ENCODE measurements at places on chromosomes 16 and 17.

DNA sequence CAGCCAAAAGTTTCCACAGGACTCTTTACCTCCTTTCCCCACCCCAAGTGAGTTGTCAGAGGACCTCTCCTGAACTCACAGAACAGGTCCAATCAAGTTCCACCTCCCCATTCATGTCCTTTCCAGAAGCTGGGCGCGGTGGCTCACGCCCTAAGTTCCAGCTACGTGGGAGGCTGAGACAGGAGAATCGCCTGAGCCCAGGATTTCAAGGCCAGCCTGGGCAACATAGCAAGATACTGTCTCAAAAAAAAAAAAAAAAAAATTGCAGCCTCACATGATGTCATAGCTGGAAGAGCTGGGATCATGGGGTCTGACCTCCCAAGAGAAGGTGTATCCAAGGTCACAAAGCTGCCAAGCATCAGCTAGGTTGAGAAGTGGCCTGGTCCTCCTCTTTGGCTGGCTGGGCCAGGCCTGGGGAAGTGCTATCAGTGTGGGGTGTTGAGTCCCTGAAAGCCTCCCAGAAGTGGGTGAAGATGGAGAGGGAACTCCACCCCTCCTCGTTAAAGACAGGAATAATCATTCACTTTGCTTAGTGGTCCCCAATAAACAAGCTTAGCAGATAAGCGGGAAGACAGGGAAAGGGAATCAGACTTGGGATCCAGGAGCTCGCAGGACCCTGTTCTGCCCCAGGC lies 5.5 kb upstream of the MNT start:
- DNase-seq: no peak

DNA sequence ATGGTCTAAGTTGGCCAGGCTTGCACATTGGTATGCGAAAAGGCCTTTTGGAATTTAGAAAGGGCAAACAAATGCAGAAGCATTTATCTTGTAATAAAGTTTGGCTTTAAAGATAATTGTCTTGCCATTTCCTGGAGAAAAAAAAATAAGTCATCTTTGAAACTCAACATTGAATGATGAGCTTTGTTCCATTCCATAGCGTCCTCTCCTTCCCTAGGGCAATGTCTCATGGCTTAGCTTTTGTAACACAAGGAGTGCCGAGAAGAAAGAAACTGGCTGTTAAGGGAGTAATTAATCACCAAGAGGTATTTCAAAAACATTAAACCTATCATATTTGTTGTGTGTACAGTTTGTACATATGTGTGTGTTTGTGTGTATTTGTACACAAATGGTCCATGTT lies 372.3 kb downstream of the NPIPA8 start:
- no peak for DNase-seq

GRCh38 chr17:18257268-18257981 lies 1.1 kb downstream of the FLII start:
- no peak for DNase-seq

GRCh38 chr17:17382971-17383370 lies 79.8 kb downstream of the NT5M start:
- DNase-seq: no peak

- no peak for DNase-seq
Measured at GRCh38 chr17:633133-633532, 81.5 kb downstream of the VPS53 start.

- no peak for DNase-seq
Measured at GRCh38 chr17:43400943-43401717, 2.3 kb downstream of the ARL4D start.

DNA sequence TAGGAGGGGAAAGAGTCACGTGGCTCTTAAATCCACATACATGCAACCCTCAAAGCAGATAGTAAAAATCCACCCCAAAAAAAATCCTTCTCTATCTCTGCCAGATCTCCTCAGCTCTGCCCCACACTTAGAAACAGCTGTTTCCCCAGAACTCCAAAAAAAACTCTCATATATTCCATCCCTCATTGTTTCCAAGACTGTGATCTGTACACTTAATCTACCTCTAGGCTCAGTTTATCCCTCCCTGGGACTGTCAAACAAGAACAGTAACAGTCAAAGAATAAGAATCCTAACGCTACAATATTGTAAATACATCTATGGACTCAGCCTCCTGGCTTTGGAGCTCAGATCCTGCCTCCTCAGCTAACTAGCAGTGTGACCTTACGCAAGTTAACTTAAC lies 11.6 kb downstream of the CUEDC1 start:
- DNase-seq: no peak

DNA sequence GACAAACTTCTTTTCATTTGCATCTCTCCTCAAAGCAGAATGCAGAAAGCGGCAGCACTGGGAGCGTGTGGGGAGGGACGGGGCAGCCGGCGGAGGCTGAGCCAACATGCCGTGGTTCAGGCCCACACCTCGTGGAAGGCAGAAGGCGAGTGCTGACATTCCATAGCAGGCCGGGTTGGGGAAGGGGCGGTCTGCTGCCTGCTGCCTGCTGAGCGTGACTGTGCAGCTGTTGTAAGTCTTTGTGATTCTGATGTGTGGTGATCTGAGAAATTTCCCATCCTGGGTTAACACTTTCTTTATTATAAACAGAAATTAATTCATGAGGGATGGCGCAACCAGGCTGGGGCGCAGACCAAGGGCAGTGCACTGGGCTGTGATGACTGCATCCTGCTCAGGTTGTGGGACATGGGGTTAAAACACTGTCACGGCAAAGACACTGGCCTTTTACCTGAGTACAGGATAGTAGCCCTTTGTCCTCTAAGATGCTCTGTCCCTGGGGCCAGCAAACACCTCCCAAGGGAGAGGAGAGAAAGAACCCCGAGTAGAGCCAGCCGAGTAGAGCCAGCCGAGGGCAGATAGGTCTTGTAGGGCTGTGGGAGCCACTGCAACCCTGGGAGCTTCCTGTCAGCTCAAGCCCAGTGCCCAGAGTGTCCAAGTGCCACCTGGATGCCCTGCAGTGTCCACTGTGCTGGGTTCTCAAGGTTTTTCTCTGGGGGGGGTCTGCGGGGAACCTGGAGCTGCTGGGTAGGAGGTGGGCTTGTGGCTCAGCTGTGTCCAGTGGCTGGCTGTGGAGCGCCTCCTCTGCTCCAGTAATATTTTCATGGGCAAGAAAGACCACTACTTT lies 8.8 kb upstream of the DNASE1 start:
- no peak for DNase-seq

- DNase-seq: no peak
Measured at GRCh38 chr17:42251115-42251514, 25.1 kb downstream of the STAT5B start.

- DNase-seq: no peak
Measured at GRCh38 chr17:181245-182049, at the start of gene DOC2B. TSS of gene DOC2B (minus strand) at chr17:181650. CDS start at chr17:181479, 171 bp downstream.

GRCh38 chr17:43033948-43034881 lies 9.2 kb downstream of the RND2 start:
- no peak for DNase-seq

DNA sequence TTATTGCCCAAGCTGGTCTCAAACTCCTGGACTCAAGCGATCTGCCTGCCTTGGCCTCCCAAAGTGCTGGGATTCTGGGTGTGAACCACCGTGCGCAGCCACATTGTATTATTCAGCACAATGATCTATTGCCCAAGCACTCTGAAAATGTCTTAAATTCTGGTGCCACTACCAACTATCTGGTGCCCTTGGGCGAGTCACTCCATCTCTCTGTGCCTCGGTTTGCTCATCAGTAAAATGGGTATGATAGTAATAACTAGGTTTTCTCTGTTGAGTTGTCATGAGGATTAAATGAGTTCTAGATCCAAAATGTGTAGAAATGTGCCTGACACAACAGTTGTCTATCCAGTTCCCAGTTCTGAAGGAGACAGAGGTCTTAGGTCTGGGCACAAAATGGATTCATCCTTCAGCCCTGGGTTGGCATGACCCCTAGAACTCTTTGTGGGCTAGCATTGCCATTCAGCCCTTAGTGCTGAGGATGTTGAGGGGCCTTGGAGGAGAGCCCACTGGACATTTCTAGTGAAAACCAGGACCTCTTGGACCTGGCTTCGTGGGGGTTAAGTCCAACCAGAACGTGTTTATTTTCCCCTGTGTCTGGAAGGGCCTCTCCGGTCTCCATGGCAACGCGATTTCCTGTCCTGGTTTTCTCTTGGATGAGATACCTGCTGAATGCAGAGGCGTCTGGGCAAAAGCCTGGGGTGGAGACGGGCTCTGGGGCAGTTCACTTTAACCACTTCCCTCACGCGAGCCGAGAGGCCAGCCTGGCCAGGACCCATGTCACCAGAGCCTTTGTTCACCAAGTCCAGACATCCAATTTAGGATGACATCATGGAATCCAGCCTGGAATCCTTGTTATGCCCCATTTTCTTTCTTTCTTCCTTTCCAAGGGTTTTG lies 43.7 kb upstream of the TNRC6A start:
- DNase-seq: no peak

- DNase-seq: no peak
Measured at GRCh38 chr16:25855818-25856217, 164.1 kb downstream of the HS3ST4 start.

- no peak for DNase-seq
Measured at GRCh38 chr17:66727634-66728570, 107.0 kb upstream of the CACNG5 start.

GRCh38 chr17:45784741-45785479 lies 790 bp downstream of the CRHR1 start:
- DNase-seq: no peak

DNA sequence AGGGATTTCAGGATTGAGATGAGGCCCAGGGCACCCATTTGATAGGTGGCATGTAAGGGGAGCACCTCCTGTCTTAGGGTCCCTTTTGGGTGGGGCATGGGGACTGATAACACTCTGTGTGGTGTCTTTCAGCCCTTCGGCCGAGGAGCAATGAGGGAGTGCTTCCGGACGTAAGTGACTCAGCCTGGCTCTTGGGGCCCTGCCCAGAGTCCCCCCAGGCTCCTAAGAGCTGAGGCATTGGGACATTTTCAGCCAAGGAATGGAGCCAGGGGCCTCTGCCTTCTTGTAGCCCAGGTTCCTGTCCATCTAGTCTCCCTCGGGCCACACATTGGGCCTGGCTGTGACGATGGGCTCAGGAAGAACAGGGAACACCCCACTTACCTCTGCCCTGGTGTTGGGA lies 44.4 kb downstream of the EEF2K start:
- no peak for DNase-seq

- DNase-seq: no peak
Measured at GRCh38 chr17:42386777-42387657, 1.2 kb downstream of the STAT3 start.

DNA sequence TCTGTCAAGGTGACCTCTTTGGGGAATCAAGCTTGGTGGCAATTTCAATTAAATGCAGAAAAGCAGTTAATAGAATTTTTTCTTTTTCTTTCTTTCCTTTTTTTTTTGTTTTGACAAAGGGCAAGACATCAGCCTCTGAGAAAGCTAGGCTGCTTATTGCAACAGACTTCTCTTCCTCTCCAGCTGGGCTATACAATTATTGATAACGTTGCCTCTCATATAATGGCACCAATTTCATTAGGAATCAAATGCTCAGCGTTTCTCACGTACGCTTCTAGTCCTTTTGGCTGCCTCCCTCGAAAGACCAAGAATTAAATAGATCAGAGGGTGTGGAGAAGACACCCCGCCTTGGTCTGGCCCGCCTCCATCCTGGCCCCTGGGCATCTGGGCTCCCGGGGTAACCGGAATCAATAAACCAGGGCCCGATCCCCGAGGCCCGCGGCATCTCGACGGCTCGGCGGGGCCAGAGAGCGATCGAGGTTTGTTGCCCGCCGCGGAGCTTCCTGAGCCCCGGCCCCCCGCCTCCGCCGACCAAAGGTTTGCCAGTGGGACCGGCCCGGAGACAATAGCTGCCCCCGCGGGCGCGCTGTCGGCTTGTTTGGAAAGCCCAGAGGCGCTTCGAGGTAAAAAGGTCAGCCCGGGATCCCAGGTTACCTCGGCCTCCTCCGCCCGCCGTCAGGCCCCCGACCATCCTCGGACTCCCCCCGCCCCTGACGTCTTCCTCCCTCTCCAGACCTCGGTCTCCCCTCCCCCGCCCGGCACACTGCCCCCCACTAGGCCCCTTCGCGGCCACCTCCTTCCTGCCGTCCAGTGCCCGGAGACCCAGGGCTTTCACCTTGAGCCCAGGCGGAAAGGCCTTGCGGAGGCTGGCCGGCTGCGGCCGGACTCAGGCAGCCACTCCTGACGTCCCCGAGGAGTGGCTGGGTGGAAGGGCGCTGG lies 3.9 kb downstream of the HOXB1 start:
- no peak for DNase-seq

DNA sequence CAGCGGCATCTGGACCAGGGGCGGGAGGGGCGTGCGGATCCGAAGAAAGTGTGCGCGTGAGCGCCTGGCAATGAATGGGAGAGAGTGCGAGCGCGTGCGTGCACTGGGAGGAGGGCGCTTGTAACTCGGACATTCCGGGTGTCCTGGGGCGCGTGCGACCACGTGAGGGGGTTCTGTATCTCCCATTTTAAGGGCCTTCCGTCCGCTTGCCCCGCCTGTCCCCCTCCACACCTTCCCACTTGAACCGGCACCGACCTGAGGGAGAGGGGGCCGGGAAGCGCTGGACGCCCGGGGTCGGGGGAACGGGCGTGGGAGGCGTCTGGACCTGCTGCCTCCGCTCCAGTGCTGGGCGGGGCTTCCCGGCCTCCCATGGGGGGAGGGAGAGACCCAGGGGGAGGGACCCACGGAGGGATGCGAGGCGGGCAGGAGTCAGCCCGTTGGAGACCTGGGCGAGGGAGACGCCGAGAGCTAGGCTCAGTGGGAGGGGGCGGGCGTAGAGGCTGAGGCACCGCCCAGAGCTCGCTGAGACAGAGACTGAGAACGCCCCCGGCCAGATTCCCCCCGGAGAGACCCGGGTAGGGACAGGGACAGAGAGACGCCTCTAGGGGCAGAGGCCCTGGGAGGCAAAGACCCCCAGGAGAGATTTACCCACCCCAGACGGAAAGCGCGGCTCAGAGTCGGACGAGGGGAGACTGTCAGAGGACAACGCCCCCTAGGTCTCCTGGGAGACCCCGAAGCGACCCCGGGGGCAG lies at the start of gene KREMEN2:
KREMEN2 (plus strand) TSS at position 553 of the 752 bp plus-strand sequence. CDS start 246 bp downstream, outside the sequence.
- no peak for DNase-seq

DNA sequence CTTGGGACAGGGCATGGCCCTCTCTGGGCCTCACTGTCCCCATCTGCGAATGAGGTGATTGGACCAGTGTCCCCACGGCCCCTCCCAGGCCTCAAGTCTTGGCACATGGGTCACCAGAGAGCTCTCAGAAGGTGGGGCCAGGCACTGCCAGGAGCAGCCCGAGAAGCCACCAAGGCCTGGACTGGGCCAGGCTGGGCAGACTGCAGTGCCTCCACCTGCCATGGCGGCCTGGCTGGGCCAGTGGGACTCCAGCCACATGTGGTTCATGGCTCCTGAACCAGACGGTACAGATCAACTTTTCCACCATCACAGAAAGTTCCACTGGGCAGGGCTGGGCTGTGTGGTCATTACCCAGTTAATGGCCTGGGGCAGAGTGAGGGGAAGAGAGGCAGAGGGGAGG lies 19.8 kb downstream of the C16orf95 start:
- no peak for DNase-seq

GRCh38 chr17:2386400-2387085 lies 14.3 kb downstream of the MNT start:
- DNase-seq: no peak

Measured in activated CD4-positive, CD25-positive, alpha-beta regulatory T cell treated with anti-CD3 and anti-CD28 coated beads, Interleukin-2, amount 50 U/mL, for 16 hours (primary cell).